ENCODE measurements at places on chromosomes 4 and X. TPM values are rescaled to one million over a fixed set of nuclear protein-coding genes. Genes with fewer than 3 reads are reported as not detected.

DNA sequence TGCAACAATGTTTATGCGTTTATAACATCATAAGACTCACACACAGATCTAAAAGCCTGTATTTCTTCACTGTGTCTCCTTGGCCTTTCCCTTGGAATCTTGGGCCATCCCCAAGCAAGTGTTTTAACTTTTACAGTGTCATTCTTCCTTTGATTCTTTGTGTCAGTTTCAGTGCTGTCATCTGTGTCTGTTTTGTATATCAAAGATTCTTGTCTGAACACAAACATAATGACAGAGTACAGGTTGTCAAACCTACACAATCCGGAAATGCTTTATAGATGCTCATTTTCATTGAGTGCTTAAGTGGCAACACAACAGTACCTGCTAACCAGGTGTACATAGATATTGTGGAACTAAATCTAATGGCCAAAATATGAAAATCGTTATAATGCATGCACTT lies 1500.0 kb downstream of the TECRL start:
- no peak for DNase-seq

DNA sequence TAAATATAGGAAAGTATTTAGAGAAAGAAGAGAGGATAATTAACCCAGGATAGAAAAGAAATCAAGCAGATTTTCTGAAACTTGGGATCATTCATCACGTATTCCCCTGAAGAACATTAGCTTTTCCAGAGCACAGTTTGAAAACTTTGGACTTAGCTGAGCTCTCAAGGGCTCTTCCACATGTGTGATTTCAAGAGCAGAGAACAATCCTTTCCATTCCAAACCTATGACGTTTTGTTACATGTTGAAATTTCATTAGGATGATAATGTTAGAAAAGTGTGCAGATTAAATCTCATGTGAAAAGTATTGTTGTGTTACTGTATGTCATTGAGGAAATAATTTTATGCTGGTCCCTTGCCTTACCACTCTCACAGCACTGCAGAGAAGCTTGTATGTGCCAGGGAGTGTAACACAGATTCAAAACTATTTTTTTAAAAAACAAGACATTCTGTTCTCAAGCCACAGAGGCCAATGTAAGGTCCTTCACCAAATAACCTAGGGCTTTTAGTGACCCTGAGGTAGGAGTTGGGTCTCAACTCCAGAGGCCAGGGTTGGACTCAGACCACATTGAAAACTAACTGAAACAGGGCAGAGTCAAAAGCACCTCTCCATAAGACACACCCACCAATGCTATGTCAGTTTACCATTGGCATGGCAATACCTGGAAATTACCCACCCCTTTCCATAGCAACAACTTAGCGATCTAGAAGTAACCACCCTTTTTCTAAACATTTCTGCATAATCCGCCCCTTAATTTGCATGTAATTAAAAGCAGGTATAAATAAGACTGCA lies 141.3 kb downstream of the ANXA5 start:
- peak; percentile 25 for DNase-seq

DNA sequence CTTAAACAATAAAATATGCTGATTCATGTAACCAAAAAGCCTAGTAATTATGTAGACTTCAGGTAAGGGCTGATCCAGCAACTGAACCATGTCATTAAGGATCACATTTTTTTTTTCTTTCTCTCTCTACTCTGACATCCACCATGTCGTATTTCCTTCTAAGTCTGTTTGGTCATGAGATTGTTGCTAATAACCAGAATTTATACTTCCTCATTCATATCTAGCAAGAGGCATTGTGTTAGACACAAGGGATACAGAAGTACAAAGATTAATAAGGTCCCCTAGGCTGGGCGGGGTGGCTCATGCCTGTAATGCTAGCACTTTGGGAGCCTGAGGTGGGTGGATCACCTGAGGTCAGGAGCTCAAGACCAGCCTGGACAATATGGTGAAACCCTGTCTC lies 24.1 kb downstream of the PHEX start:
- no peak for DNase-seq

DNA sequence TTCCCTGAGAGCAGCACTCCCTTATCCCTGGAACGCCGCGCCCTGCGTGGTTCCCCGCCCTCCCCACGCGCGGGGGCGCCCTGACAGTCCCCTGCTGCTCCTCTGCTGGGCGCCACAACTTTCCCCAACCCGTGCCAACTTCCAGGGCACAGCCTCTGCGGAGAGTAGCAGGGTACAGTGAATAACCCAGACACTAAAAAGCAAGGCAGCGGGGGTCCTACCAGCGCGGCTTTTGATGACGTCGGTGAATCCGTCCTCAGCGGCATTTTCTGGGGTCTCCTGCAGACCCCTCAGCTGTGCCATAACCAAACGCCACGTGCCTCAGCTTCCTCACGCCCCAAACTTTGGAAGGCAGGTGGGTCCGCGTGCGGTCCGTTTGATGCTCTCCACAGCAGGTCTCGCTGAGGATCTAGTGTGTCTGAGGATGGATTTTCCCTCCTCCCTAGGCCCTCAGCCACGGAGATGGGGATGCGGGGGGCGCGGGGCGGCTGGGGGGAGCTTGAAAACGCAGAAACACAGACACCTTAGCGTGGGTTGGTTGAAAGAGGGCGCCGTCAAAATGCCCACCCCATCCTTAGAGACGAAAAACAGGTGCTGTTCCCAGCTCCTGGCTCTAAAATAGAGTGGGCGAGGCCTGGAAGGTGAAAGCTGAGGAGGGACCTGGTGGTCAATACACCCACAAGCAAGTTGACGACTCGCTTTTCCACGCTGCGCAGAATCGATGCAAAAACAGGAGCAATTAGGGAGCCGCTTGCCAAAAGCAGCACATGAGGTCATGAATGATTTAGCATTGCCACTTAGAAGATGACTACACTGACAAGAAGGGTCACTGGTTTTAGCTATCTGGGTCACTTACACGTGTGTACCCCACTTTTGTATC lies 405.6 kb downstream of the FAM47A start:
- DNase-seq: no peak

APBB2 gene
- total RNA-seq: 96.3 TPM

Data from fibroblast of villous mesenchyme (primary cell).